ENCODE measurements at places on chromosomes 2 and 18.
A peak's percentile ranks its signal among the peaks of the same experiment; 100 is the strongest.

- DNase-seq, result no peak
Observed at GRCh38 chr2:161208527-161209139, 48.4 kb downstream of the TANK start.

DNA sequence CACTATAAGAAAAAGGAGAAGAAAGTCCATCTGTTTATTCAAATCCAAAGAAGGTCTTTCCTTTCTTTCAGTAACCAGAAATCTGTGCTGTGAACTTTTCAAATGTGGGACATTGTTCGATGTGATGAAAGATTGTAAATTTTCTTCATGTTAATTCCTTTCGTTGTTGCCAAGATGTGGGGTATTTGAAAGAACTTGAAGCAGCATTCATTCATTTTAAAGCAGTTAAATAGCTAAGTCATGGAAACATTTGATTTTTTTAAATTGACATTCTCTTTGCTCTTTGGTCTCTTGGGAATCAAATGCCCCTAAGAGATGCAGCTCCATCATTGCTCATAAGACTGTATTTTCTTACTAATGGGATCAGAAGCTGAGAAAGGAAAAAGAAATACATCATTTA is 93.7 kb upstream of the EHBP1 start:
- DNase-seq, result no peak

- no peak for DNase-seq
Observed at GRCh38 chr18:22417496-22418188, at the start of gene CTAGE1. Gene CTAGE1, minus strand, starts transcription at chr18:22417915. Its CDS starts 104 bp downstream, at chr18:22417811.

DNA sequence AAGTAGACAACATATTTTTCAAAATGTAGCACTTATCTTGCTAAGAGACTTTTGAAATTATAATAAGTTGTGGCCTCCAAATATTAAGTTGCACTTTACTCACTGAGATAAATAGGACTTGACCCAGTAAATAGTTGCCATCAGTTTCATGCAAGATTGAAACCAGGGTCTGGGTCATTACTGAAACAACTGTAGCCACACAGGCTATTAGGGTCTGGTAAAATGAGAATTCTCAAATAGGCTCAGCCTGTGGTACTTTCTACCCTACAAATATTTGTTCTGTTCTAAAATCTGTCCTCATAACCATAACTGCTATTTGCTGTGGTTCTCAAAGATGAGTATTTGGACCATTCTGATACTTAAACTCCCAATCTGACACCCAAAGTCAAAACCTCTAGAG is 115.4 kb upstream of the STK17B start:
- DNase-seq, result no peak

DNA sequence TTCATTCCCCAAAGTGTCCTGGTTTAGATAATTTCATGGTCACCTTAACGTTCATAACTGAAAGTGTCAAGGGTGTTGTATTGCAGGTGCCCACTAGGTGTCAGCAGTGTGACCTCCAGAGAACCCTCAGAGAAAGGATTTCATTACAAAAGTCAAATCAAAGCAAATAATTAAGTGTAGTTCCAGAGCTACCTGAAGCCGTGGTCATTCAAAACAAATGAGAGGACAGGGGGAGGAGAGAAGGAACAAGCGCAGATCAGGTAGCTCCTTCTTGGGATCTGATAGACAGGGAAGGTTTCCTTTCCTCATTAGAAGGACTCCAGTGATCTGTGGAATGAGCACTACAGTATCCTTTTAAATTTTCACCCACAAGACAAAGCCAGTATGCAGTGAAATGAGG is at the start of gene SLC9A4:
SLC9A4 (plus strand) TSS at position 207 of the 400 bp plus-strand sequence. CDS start 534 bp downstream, outside the sequence.
- DNase-seq, result peak; percentile 20

- no peak for DNase-seq
Observed at GRCh38 chr2:28345619-28346018, 47.0 kb upstream of the FOSL2 start.

DNA sequence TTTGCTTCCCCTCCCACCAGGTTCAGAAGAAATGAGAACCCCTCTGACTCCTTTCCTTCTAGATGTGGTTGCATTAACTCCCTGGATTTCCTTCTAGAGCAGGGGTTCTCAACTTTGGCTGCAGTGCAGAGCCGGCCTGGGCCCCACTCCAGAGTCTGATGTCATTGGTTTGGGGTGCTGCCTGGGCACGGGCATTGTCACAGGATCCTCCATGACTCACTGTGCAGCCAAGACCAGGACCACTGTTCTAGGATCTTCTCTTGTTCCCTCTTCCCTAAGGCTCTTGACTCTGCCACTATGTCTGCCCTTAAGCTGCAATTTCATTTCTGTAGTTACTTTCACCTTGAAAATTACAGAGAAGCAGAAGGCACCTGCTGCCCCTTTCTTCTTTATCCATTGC is 31.8 kb downstream of the TBC1D8 start:
- no peak for DNase-seq

DNA sequence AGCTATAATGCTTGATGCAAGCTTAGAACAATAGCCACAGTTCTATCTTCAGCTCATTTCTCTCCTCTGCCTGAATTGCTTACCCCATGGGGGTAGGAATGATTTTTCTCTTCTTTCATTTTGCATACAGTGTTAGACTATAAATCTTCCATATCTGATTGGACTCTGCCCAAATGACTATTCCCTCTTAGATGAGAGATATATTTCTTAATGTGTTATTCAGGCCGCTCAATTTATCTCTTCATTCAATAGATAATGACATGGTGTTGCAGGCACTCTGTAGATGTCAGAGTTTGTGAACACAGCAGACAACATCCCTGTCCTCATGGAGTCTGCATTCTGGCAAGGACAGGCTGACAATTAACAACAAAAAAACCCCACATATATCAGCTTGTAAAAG is 443.7 kb upstream of the CELF4 start:
- no peak for DNase-seq

DNA sequence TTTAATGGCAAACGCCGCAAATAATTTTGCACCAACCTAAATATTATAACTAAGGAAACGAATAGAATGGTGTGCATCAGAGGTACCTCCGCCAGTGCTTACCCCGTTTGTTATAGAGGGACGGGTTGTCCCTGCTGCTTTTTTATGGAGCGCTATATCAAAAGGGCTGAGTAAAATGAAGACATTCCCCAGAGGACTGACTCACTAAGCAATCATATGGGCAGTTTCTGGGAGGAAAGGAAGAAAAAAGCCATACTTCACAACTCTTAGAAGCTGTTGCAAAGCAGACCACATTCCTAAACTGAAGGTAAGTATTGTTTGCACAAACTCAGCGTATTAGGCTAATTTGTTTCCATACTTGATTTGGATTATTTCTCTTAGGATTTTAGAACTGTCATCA is 12.9 kb downstream of the ID2 start:
- no peak for DNase-seq

GRCh38 chr2:60353863-60354262 is 199.6 kb downstream of the BCL11A start:
- DNase-seq, result no peak
